ENCODE measurements at places on chromosomes 2 and 18.

DNA sequence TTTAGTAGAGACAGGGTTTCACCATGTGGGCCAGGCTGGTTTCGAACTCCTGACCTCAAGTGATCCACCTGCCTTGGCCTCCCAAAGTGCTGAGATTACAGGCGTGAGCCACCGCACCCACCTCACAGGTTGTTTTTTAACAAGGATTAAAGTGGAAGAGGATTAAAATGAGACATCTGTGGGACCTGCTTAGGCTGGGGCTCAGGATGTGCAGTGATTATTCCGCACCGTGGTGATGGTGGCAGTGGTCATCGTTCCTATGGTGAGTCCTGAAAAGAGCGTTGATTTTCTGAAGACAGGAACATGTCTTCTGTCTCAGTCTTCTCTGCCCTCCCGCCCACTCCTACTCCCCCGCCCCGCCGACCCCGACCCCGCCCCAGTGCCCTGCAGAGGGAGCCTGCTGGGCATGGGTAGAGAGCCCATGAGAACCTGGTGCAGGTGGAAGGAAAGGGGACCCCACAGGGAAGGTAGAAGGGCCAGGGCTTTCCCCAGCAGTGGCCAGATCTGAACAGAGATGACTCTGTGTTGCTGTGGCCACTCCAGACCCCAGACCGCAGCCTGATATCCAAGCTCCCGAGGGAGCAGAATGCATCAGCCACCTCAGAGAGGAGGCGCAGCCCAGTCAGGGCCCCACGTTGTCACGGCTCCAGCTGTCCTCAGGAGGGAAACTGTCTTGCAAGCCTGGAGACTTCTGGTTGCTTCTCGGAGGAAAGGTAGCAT lies 34.5 kb upstream of the FOSL2 start:
- DNase-seq = no peak

DNA sequence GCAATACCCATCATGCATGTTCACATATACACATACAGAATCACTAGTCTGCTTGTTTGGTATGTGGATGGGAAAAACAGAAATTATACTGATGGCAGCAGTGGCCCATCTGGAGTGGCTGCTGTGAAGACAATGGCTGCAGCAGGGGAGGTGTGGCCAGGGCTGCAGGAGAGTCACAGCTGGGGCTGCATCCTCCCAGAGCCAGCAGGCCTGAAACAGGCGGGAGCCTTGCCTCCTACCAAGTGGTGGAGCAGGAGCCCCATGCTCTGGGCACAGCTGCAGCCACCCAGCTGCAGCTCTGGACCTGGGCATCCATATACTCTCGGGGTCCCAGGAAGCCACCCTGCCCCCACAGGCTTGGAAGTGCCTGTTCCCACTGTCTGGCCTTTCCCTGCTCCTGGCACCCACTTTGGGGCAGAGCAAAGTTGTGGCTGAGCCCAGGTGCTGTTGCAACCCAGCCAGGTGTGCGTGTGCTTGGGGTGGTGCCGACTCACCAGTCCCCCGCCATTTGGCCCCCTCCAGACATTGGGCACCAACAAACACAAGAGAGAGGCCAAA lies 136.6 kb downstream of the SPAG16 start:
- no peak for DNase-seq

- DNase-seq = no peak
Measured at GRCh38 chr2:55168221-55169154, 63.6 kb downstream of the CLHC1 start.

DNA sequence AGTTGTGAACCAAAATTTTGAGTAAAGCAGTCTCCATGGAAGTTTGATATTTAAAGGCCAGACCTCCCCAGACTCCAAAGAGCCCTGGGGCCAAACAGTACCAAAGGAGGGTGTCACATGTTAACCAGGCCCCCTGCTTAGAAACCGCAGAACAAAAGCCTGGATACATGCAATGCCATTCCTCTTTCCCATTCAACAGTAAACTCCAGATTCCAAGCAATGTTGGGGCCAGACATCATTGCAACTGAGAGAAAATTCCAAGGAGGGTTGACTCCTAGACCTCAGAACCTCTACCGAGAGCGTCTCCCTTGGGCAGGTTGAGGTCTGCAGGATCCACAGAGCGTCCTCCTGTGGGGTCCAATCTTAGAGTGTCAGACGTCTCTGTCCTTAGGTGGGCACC lies 404.4 kb upstream of the SYT4 start:
- no peak for DNase-seq

DNA sequence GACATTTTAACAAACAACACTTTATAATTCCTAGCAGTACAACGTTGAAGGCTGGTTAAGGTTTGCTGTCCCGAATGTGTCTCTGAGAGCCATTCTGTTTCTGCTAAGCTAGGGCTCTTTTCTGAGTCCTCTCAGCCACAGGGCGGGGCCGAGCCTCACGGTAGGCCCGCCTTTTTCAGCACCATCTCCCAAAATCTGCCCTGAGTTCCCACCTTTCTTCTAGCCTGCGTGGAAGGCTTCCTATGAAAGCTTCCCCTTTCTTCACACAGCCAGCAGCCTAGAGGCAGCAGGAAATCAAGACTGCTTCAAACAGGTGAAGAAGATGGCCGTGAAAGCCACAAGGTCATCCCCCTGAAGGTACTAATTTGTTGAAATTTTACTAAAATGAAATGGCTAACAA lies 255.5 kb downstream of the CDH2 start:
- no peak for DNase-seq

GRCh38 chr18:8186413-8186812 lies 422.8 kb upstream of the RAB12 start:
- no peak for DNase-seq

Measured in activated CD8-positive, alpha-beta memory T cell treated with anti-CD3 and anti-CD28 coated beads for 1 hour (primary cell).